ENCODE measurements at places on chromosomes 3 and 15. TPM values are rescaled to one million over a fixed set of nuclear protein-coding genes. Genes with fewer than 3 reads are reported as not detected.

Gene SKOR1
- not detected for total RNA-seq

Gene MESD
- total RNA-seq, result 14.2 TPM

DNA sequence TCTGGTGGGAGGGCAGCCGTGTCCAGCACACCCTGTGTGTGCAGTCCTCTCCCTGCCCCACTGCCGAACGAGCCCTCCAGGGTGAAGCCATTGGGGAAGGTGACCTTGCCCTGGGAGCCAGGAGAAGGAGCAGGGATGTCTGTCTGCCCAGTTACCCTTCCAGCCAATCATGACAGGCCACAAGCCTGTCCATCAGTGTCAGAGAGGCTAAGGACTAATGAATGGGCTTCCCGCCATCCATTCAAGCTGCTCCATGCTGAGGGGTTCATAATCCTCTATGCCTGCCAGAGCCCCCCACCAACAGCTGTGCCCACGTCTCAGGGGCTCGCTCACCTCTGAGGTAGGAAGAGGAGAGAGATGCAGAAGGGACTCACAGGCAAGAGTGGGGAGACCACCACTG is 15.2 kb downstream of the ALS2CL start:
- no peak for DNase-seq

DNA sequence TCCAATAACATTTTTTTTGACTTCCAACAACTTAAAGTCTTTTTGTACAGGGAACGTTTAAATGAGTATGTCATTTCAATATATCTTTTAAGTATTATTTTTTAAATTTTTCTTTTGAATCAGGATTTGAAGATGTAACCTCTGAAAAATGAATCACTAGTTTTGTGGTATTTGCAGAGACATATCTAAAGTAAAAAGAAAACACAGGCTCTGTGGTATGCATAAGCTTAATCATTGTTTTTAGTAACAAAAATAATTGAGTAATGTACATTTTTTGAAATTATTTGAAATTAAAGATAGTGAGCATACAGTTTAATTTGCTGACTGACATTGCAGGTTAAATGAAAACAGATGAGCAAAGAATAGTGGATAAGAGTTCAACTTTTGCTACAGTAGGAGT is 531.3 kb downstream of the ROBO1 start:
- no peak for DNase-seq

GRCh38 chr3:21729888-21730459 is 21.0 kb downstream of the ZNF385D start:
- DNase-seq, result no peak

DNA sequence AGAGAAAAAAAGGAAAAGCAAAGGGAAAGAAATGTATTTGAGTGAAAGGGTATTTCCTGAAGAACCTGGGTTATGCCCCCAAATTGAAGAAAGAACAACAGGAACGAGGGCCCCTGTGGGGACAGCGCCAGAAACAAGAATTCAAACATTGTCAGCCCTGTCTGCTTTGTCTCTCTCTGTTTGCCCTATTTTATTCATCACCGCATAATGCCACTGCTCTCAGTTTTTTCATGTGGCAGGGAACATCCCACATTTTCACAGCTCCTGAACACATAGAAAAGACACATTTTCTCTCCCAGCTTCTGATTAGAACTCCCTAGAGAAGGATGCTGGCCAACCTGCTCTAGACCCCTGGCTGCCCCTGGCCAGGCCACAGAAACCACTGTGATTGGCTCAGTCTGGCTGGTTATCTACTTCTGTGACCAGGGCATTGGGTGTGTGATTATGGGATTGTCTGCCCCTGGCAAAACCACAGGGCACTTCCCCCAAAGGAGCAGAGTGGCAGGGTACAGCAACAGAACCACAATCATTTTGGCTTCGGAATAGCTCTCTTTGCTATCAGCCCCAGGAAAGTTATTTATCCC is 31.3 kb upstream of the CCDC54 start:
- no peak for DNase-seq

- DNase-seq, result no peak
Measured at GRCh38 chr3:36403661-36404060, 23.4 kb downstream of the STAC start.

DNA sequence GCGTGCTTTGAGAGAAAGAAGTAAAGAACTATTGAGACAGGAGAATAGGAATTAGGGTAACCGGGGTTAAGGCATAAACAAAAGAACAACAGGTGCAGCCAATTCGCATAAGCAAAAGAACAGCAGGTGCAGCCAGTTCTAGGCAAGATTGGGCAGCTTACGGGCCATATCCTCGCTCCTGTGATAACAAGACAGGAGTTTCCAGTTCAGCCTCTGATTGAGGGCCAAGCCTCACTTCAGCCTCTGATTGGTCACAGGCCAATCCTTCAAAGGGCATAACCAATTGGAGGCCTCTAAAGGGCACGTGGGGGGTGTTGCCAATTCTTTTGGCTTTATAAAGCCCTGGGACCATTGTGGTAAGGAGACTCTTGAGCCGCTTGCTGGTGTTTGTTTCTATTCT is 143.5 kb downstream of the GADL1 start:
- no peak for DNase-seq

DNA sequence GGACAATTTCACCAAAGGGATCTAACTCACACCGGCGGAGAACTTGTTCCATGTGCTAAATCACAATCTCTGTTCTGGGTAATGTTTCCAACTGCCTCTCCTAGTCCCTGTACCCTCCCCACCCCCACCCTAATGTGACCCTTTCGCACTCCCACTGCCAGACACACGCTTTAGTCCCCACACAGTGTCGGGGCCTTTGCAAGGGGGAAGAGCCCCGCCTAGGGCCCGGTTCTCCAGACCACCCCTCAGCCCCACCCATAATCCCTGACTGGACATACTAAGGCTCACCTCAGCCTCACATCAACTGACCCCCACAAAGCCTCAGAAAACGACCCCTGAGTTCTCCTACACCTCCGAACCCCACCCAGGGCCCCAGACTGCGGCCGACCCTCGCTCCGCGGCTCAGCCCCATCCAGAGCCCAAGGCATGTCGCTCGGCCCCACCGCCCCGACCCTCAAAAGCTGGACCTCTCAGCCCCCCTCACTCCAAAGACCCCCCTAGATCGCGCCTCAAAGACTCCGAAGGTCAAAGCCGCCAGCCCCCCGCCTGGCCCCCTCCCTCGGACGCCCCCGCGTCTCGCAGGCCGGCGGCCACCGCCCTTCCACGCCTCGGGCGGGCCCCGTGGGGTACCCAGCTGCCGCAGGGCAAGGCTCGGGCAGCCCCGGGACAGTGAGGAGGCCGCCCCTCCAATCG is 72.0 kb upstream of the MAP4 start:
- peak; percentile 30 for DNase-seq

DNA sequence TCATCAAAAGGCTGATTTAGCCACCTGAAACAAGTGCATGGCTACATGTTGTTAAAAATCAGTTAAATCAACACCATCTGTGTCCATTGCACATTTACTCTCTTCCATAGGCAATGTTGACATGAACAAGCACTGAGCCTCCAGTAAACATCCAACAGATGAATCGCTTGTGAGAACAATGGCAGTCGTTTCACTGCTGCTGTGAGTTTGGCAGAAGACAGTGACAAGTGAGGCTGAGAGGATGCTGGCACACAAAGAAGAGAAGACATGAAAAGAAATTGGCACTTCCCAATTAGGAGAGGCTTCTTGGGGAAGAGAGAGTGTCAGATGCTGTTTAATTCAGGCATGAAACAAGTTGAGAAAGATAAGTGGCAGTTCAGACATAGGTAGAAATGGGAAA is 227.4 kb upstream of the STT3B start:
- no peak for DNase-seq

- DNase-seq, result no peak
Measured at GRCh38 chr15:61124195-61124594, 104.9 kb downstream of the RORA start.

Measured in Daoy (cell line).